SJSA1 (cell line): ENCODE measurements at places on chromosomes 11 and 22. TPM values are rescaled to one million over a fixed set of nuclear protein-coding genes. Genes with fewer than 3 reads are reported as not detected.

OR51I1 gene
- not detected in 2 replicates for total RNA-seq

B3GAT1 gene
- total RNA-seq: not detected in 2 replicates

MIAT gene
- total RNA-seq: under 0.01 and 0.11 TPM in 2 replicates

OR10G4 gene
- not detected in 2 replicates for total RNA-seq

DNA sequence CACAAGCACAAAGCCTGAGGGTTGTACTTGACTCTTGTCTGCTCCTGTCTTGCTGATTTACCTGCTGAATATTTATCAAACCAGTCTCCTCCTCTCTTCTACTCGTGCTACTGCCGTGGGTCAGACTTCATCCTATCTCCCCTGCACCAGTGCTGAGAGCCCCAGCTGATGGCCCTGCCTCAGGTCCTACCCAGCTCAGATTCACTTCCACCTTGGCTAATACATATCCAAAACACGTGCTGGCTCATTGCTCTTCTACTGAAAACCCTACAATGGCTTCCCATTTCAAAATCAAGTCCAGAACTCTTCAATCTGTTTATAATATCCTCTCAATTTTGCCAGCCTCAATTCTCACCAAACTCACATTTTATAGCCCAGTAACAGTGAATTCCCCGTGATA lies 48.3 kb downstream of the RAB30 start:
- no peak for DNase-seq

GRCh38 chr11:132050577-132051165 lies 680.3 kb downstream of the NTM start:
- DNase-seq: no peak
